NCI-H82 (cell line): ENCODE measurements at places on chromosomes 12 and 14.

DNA sequence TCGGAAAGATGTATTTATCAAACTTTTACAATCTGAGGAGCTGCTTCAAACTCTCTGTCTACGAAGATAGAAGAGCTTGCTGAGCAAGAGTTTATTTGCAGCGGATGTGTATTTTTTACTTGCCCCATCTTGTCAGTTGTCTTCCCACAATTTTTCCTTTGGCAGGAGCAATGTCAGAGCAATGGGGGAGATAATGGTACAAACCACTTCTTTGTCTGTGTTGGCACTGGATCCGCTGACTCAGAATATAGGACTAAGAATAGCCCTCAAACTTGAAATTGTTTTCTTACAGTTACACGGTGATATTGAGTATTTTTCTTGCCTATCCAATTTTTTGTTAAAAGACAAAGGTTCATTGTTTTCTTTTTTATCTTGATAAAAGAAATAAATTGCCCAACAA, 27.6 kb downstream of the HELB start:
- no peak for DNase-seq

DNA sequence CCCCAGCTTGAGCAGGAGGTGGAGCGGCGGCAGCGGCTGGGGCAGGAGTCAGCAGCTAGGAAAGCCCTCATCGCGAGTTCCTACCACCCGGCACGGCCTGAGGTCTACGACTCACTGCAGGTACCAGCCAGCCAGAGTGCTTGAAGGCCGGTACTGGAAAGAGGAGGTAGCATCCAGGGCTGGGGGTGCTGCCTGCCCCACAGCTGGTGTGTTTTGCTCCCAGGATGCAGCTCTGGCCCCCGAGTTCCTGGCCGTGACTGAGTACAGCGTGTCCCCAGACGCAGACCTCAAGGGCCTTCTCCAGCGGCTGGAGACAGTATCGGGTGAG, 1.6 kb downstream of the OGFOD2 start:
- no peak for DNase-seq

DNA sequence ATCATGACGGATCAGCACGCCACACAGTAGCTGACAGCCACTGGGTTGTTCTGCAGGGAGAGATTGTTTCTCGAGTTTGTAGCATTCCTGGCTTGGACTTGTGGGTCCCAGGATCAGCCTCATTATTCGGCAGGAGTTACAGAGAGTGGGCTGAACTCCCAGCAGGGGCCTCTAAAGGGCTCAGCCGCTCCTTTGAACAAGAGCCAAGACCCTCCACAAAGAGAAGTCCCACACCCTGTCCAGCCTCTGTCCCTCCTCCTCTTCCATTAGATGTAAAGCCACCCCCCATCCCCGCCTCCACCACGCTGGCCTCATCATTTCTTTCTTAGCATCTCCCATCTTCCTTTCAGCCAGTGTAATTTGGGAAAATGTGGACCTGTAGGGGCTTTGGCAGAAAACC, 96.7 kb upstream of the HSPB8 start:
- no peak for DNase-seq

DNA sequence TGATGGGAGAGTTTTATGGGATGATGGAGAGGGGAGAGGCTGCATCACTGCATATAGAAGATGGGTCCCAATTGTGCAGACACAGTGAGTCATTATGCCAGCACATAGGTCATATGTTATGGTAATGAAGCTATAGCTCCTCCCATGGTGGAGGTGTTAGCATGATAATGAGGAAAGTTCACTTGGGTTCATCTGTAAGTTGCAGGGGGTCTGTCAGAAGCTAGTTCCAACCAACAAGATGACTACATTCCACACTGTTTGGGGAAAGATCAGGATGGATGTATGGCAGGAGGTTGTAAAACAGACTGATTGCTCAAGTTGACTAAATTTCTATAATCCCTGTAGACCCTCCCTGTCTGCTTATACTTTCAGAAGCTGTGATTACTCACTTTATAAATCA, 561.3 kb downstream of the C12orf50 start:
- no peak for DNase-seq

DNA sequence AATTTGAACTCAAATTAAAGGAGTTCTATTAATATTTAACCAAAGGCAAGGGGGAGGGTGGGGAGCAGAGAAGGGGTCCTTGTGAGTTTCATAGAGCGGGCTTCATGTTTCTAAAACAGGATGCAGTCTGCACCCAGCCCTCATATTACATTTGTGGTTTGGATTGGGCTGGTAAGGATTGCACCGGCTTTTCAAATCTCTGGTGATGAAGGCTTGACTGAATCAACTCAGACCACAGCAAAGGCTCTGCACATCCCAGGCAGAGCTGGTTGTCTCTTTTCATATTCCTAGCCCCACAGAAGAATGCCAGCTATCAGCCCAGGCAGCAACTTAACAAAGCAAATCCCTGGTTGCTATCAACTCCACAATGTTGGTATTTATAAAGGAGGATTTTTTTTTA, 1221.4 kb downstream of the VRK1 start:
- DNase-seq: no peak

DNA sequence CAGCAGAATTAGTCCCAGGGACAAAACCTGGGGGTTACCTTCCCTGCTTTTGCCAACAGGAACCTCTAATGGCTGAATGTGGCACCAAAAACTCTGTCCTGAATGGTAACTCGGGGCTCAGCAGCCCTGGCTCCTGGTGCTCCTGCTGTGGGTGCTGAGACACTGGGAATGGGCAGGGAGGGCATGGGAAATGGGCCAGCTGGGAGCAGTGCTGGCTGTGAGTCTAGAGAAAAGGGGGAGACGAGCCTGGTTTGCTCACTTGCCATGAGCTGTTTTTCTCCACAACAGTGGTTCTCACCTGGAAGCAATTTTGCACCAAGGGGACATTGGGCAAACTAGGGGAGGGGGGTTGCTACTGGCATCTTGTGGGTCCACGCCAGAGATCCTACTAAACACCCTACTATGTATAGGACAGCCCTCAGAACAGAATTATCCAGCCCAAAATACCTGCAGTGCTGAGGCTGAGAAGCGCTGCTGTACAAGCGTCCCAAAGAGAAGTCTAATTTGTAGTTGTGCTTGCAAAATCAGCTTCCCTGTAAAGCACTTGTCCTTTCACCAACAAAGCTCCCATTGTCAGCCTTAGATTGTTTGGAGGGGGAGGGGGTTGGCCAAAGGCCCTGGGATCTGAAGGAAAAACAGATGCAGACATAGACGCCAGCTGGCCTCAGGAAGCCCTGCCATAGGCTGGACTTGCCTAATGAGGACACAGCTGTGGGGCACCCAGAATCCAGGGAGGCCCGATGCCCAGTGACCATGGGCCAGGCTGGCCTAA, 3.6 kb downstream of the LRRC74A start:
- DNase-seq: peak; percentile 17

- DNase-seq: no peak
These were observed 114.5 kb upstream of the RTL1 start for GRCh38 chr14:101017806-101018560.

DNA sequence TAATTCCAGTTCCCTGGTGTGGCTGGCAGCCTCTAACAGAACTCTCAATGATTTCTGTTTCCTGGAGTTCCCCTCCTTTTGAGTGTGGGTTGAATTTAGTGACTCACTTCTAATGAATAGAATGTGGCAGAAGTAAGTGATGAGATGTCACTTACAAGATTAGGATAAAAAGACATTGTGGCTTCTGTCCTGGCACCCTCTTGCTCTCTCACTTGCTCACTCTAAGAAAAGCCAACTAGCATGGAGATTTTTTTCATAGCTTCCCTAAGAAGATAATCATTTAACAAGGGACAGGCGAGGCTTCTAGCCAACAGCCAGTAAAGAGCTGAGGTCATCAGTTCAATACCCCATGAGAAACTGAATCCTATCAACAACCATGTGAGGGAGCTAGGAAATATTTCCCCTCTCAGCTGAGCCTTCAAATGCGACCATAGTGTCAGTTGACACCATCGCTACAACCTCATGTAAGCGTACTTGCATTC, 156.7 kb downstream of the TMTC3 start:
- peak; percentile 18 for DNase-seq

DNA sequence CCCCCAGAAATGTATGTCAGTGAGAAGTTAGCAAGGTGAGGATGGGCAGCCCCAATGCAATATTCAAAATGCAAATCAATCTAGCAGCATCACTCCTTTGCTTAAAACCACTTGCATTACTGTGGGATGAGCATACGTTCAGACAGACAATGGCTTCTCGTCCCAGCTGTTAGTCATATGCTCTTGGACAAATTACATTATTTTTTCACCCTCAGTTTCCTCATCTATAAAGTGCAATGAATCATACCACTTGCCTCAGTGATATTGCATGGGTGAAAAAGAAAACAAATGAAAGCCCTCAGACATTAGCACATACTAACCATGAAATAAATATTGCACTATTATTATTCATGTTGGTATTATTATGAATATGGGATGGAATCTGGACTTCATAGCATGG, 132.3 kb downstream of the C12orf75 start:
- DNase-seq: no peak

- no peak for DNase-seq
These were observed 129.0 kb upstream of the HMGA2 start for GRCh38 chr12:65695113-65695865.

- DNase-seq: peak; percentile 76
These were observed 441 bp downstream of the E2F7 start for GRCh38 chr12:77064896-77065360.

- DNase-seq: peak; percentile 16
These were observed 7.2 kb downstream of the NAB2 start for GRCh38 chr12:57096099-57096572.

- no peak for DNase-seq
These were observed 6.4 kb downstream of the NFYB start for GRCh38 chr12:104131609-104132008.

DNA sequence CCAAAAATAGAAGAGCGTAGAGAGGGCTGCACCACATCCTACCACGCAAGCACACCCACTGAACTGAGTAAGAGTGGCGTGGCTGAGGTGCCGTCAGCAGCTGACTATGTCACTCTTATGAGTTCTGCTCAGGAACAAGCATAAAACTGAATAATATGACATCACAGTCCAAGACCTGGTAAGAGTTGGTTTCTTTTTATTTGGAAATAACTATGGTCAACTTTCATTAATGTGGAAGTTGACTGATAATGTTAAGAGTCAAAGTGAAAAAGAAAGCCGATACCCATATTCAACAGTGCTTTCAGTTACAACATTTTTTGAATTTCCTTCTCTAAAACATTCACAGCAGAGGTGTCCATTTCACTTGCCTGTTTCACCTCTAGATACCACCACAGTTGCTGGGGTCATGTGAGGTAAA, 44.6 kb downstream of the GNS start:
- DNase-seq: no peak

- DNase-seq: no peak
These were observed 70.4 kb downstream of the TMEM116 start for GRCh38 chr12:111942557-111942956.

- DNase-seq: peak; percentile 67
These were observed 1.7 kb downstream of the SINHCAF start for GRCh38 chr12:31324116-31324844.

- no peak for DNase-seq
These were observed 396.1 kb downstream of the RAD51B start for GRCh38 chr14:68215629-68216028.

GRCh38 chr14:34355584-34356263, 106.3 kb downstream of the SPTSSA start:
- peak; percentile 64 for DNase-seq

DNA sequence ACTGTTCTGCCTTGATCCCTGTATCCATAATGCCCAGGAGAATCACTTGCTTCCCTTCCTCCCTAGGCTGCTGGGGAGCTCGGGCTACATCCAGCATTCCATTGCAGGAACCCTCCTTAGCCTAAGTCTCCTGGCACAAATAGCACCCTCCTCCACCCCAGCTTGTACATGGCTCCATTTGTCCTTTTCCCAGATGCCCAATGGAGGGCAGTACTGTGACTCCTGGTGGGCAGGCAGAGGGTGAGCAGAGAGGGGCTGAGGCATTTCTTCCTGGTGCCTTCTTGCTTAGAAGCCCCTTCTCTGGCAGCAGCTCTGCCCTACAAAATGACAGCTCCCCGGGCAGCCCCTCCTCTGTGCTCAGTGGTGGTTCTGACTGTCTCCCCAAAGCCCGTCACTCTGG, 86.5 kb downstream of the RBM19 start:
- no peak for DNase-seq

DNA sequence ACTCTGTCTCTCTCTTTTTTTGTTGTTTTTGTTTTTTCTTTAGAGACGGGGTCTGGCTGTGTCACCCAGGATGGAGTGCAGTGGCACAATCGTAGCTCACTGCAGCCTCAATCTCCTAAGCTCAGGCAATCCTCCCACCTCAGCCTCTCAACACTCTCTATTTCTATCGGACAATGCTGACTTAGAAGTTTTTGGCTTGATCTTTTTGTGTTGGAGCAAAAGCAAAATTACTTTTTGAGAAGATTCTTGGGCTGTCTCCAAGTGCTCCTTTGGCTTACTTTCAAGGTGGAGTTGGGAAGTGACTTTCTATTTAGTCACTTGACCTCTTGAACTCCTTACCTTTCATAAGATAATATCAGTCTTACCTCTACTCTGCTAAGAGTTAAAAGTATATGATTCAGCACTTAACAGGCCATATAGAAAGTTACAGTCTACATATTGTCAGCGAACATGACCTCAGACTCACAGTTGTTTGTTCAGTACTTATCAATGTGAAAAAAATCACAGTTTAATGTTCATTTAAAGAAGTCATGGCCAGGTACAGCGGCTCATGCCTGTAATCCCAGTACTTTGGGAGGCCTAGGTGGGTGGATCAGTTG, 15.4 kb upstream of the MIA2 start:
- DNase-seq: no peak

DNA sequence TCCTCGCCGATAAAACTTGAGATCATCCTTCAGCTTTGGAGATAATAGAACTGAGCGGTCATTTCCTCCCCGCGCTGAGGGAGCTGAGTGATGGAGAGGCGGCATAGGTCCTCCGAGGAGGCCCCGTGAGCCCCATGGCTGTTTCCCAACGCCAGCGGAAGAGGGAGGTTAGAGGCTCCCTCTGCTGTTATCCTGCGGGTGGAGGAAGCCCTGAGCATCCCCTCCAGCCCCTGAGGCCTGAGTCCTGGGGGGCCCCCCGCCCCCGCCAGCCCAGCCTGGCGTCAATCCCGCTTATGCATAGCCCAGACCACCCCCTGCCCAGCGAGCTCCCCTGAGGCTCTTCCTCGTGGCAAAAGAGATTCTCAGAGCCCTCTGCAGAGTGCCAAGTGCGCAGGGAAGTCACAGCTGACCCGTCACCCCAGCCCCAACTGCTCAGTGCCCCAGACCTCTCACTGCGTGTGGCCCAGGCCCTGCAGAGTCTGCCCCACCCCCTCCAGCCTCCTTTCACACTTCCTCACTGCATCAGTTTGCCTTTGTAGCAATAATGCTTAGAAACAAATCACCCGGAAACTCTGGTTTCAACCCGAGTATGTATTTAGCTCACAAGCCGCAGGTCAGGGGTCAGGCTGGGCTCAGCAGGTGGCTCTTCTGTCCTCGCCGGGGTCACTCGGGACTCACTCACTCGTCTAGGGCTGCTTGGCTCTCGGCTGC, 44.7 kb upstream of the GALNT9 start:
- DNase-seq: peak; percentile 50

- no peak for DNase-seq
These were observed 2.3 kb upstream of the ITGA5 start for GRCh38 chr12:54421175-54421878.
